Osteoblast (primary cell): ENCODE measurements at places on chromosomes 2 and 18. TPM values are rescaled to one million over a fixed set of nuclear protein-coding genes. Genes with fewer than 3 reads are reported as not detected.

Gene FAM237A
- not detected in 2 replicates for total RNA-seq

Gene GREB1
- total RNA-seq: 1.1 and 1.2 TPM in 2 replicates

Gene RBM44
- total RNA-seq: 0.59 and 0.72 TPM in 2 replicates

Gene HSBP1L1
- 9.4 and 11.2 TPM in 2 replicates for total RNA-seq

Gene HOXD3
- 1.1 and 2.1 TPM in 2 replicates for total RNA-seq

Gene SERPINB4
- total RNA-seq: 0.29 TPM in 1 of 2 replicates, not detected in the other

Gene IL18R1
- 4.0 and 4.7 TPM in 2 replicates for total RNA-seq

Gene RTKN
- total RNA-seq: 14.1 and 16.2 TPM in 2 replicates
